ENCODE measurements at places on chromosomes 2 and 18.

DNA sequence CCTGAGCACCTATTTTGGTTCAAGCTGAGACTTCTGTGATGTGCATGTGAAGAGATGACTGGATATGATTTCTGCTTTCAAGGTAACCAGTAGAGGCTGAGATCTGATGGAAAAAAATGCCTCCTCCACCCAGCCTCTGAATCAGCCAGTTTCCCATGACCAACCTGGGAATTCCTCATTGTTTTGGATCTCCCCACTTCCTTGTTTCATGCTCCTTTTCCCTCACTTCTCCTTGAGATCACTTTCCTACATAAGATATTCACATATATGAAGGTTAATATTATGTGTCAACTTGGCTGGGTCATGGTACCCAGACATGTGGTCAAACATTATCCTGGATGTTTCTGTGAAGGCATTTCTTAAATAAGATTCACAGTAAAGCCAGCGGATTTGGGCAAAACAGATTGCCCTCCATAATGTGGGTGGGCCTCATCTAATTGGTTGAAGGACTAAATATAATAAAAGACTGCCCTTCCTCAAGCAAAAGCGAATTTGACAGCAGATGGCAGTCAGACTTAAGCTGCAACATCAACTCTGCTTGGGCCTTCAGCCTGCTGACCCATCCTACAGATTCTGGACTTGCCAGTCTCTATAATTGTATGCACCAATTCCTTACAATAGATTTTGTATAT, 379.4 kb downstream of the TNS1 start:
- no peak for DNase-seq

DNA sequence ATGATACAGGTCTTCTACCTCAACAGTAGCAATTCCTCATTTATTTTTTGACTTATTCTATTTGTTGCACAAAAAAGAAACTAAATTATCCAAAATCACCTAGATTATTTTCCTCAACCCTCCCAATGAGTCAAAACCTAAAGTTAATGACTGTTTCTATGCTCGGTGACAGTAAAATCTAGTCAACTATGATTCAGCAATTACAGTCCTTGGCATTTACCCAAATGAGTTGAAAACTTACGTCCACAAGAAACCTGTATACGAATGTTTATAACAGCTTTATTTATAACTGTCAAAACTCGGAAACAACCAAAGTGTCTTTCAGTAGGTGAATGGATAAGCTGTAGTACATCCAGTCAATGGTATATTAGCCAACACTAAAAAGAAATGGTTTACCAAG, 439.3 kb downstream of the CBLN2 start:
- DNase-seq, result no peak

- DNase-seq, result no peak
Observed at GRCh38 chr2:562391-563364, 114.5 kb downstream of the TMEM18 start.

- no peak for DNase-seq
Observed at GRCh38 chr18:56716692-56717146, 65.6 kb downstream of the WDR7 start.

GRCh38 chr2:32783469-32783868, 155.6 kb downstream of the TTC27 start:
- no peak for DNase-seq

DNA sequence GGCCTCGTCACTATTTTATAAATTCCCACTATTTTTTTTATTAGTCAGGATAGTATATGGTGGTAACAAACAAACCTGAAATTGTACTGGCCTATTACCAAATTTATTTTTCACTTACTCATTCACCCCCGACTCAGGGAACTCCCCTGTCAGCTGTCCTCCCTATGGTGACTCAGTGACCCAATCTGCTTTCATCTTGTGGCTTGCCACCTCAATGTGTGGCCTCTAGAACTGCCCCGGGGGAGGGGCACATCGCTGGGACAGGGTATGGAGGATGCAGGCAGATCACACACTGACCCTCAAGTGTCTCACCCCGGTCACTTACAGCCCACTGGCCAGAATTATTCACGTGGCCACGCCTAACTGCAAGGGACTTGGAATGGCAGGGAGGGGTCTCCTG, 71.6 kb downstream of the ACTR2 start:
- no peak for DNase-seq

DNA sequence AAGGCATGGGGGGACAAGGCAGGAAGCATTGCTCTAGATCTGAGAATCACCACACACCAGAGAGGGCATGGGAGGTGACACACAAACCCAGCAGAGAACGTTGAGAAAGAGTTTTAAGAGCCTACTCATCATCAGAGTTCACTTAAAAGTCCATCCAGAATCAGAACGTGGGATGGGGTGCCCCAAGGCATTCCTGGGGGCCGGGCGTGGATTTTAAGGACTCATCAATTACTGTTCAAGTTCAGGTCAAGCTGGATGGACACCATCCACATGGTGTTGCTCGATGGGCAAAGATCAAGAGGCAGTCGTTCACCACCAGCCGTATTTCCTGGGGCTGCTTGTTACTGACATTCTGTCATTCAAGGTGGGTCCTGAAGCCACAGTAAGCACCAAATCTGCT, 34.9 kb downstream of the BCL11A start:
- DNase-seq, result no peak

- DNase-seq, result no peak
Observed at GRCh38 chr2:230886206-230886605, 21.5 kb downstream of the ITM2C start.

DNA sequence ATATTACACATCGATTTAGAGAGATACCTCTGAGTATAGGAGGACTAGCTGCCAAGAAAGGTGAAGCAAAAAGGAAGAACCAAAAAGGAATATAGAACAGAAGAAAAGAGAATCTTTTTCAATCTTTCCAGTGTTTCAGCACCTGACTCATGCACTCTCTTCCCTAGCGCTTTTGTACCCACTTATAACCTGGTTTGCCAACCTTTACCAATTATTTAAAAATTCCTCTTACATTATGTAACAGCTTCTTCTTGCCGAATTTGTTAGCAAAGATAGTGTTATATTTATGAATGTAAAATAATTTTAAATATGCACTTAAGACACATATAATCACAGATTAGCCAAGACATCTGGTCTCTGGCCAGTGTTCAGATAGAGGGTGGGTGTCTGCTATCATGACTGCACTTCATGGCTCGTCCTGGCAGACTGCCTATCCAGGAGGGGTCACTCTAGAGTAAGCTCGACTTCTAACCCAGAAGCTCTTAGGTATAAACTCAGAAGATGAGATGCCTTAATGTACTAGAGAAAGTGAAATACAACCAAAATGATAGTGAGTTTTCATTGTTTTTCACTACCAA, 122.9 kb downstream of the ATAD2B start:
- DNase-seq, result no peak

DNA sequence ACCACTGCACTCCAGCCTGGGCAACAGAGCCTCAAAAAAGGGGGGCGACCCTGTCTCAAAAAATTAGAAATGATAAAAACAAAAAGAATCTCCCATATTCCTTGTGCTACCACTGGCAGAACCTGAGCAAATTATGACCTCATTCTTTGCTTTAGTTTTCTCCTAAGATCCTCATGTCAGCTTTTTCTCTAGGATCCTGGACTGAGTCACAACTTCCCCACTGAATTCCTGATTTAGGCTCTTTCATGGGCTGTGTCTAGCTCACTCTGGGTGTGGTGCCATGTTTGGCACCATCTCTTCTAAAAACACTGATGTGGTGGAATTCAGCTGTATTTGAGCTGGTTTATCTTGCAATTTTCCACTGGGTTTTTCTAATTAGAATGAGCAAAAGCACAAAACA, 37.1 kb downstream of the EXOC6B start:
- no peak for DNase-seq

DNA sequence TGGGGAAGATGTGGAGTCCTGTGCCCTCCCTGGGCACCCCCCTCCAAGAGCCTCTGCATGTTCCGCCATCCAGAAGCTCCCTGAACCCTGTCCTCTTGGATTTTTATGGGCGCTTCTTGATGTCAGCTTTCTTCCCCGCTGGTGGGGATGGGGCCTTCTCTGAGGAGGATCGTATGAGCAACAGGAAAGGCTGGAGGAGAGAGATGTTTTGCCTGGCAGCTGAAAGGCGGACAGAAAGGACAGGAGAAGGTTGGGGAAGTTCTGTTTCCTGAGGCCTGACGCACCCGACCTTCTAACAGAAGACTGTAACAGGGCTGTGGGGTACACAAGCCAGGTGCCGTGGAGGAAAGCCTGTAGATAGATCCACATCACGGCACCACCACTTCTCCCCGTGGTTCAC, 238.8 kb downstream of the LDLRAD4 start:
- DNase-seq, result no peak

DNA sequence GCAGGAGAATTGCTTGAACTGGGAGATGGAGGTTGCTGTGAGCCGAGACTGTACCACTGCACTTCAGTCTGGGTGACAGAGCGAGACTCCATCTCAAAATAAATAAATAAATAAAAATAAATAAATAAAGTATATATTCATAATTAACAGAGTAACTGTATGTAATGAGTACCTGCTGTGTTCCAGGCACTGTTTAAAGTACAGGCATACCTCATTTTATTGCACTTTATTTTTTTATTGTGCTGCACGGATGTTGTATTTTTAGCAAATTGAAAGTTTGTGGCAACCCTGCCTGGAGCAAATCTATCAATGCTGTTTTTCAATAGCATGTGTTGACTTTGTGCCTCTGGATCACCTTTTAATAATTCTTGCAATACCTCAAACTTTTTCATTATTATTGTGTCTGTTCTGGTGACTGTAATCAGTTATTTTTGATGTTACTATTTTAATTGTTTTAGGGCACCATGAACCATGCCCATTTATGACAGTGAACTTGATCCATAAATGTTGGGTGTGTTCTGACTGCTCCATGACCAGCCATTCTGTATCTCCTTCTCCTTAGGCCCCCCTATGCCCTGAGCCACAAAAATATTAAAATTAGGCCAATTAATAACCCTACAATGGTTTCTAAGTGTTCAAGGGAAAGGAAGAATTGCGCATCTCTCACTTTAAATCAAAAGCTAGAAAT, 27.5 kb upstream of the CD8A start:
- no peak for DNase-seq

GRCh38 chr18:3251963-3252277, 4.3 kb downstream of the MYL12A start:
- no peak for DNase-seq

GRCh38 chr2:101657787-101658186, 39.7 kb upstream of the MAP4K4 start:
- no peak for DNase-seq

DNA sequence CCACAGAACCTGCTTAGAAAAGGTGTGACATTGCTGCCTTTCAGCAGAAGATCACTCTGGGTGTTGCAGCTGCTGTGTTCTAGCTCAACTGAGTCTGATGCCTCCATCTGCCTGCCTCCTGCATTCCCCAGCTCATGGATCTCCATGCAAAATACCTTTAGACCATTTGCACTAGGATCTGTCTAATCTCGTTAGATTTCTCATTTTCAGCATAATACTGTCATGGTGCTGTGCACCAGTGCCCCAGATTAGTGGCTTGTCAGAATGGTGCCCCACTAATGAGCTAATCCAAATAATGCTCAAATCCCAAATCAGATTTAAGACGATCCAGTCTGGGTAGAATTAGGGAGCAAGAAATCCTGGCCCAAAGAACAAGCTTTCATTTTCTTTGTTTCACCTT, 284.4 kb upstream of the PARD3B start:
- DNase-seq, result no peak

DNA sequence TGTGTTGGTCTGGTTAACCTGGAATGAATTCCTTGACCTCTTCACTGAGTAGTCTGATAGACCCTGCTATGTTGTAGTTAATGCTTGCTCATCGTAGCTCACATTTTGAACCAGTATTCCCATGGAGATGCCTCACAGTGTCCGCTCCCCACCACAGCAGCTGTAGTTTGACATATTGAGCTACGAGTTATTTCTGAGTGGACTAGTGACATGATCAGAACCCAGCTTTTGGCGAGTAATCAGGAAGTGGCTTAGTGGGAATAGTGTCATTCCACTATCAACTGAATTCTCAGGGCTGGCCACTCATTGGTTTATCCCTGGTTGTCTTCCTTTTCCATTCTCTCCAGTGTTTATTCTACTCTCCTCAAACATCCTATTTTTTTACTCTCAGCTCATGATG, 102.7 kb downstream of the MYO1B start:
- no peak for DNase-seq

DNA sequence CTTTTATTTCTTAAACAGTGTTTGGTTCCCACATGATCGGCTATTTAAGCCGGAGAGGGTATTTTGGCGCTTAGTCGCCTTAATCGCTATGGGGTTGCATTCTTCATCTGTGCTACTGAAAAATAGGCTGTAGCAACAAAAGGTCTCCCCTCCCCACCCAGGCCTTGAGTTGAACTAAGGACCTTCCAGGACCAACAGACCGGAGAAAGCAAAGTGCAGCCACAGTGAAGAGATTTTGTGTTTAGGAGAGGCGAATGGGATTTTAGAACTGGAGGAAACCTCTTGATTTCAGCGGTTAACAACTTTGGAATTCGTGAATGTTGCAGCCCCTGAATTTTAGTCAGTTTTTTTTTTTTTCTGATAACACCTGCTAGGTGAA, 1.4 kb downstream of the ITGA6 start:
- no peak for DNase-seq

DNA sequence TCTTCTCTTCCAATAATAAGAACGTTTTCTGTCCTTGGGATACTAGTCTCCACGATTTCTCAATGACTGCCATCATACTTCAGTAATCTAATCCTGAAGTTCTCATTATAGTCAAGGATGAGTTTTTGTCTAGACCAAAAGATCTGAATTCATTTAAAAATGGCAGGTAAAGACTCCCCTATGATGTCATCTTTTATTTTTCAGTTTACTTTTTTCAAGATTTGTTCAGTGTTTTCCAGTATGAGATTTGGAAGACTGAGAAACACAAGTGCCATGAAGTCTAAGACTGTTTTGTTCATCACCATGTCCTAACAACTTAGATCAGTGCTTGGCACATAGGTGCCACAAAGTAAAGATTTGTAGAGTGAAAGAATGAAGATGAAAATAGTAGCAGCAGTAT, 35.8 kb upstream of the PPP4R3B start:
- DNase-seq, result no peak

DNA sequence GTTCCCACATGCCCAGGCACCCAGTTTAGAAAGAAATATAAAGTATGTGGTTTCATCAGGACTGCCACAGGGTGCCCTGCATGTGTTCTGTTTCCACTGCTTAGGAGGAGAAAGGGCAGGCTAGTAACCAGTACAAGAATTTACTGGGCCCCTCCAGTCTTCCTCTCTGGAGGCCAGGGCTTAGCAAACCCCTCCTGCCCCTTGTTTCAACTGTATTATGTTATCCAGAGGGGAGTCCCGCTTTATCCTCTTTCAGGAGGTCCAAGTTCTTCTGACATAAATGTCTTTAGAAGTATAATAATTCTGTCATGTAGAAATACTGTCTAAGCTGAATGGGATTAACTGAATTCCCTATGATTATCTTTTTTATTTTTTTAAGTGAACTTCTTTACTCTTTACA, 132.1 kb downstream of the WDSUB1 start:
- DNase-seq, result no peak
